Stimulated activated CD4-positive, alpha-beta T cell treated with anti-CD3 and anti-CD28 coated beads, Interleukin-2, amount 100 ng/mL, for 4 hours (primary cell): ENCODE measurements at places on chromosomes 7 and 10.

GRCh38 chr10:104862-105565 lies 30.2 kb upstream of the ZMYND11 start:
- no peak for DNase-seq

DNA sequence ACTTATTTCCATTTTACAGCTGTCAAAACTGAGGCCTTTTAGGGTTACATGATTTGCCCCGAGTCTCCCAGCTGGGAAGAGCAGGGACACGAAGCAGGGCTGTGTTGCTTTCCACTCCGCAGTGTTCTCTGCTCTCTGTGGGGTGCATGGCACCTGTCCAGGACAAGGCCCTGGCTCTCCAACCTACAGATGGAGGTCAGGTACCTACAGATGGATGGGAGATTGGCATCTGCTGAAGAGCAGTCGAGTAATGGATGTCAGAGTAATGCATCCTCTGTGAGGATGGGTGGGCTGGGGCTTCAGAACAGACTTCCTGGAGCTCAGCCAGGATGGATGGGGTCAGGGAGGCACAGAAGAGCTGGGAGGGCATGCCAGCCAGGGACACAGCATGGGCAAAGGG lies 85.0 kb downstream of the EMX2 start:
- no peak for DNase-seq

- no peak for DNase-seq
These were observed 21.7 kb upstream of the MACC1 start for GRCh38 chr7:20238754-20239324.

- DNase-seq, result no peak
These were observed 2.3 kb downstream of the FBXO24 start for GRCh38 chr7:100588438-100588837.

DNA sequence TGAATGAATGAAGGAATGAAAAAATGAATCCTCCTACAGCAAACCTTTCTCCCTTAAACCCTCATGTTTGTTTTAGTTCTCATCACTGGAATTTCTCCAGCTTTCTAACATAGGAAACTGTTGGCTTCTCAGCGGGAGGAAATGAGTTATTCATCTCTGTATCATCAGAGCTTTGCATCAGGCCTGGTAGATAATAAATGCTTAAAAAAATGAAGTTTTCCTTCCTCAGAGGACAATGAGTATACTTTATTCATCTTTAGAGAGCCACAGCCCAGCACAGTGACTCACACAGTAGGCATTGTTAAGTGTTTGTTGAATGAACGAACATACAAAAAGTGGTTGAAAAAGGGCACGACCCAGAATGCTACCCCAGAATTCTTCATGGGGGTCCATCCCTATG lies 62.6 kb downstream of the COL13A1 start:
- DNase-seq, result no peak

DNA sequence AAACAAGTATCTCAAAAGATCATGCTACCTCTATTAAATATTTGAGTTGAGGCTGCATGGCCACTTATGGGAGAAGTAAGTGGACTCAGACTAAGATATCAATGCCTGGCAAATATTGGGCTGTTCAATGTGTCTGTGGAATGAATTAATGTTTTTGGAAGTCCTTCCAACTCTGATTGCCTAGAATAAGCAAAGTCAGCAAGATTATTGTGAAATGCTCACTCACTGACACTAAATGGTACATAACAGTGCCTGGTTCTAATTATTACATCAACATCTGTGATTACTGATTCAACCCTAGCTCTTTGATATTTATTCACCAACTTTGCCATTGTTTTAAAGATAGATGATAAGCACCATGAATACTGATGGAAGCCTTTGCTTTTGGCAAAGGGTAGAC lies 45.5 kb upstream of the HDAC9 start:
- DNase-seq, result no peak

DNA sequence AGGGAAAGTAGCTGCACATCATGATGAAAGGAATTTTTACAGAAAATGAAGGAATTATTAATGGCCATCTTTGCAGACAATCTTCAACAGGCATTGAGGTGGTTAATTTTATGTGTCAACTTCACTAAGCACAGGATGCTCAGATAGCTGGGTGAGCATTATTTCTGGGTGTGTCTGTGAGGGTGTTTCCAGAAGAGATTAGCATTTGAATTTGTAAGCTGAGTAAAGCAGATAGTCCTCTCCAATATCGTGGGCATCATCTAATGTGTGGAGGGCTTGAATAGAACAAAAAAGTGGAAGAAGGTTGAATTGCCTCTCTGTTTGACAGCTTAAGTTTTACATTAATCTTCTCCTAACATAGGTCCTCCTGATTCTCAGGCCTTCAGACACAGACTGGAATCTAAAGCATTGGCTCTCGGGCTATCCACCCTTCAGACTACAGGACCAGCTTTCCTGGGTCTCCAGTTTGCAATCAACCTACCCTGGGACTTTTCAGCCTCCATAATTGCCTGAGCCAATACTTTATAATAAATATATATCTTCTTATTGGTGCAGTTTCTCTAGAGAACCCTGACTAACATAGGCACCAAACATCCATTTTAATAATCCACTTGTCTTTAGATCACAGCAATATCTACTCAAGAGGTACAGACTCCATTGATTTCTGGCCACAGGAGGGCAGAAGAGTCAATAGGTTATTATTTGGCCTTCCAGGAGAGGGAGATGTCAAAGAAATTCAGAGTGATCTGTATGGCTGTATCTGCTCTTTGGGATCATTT lies 10.5 kb upstream of the CRPPA start:
- peak; percentile 9 for DNase-seq

DNA sequence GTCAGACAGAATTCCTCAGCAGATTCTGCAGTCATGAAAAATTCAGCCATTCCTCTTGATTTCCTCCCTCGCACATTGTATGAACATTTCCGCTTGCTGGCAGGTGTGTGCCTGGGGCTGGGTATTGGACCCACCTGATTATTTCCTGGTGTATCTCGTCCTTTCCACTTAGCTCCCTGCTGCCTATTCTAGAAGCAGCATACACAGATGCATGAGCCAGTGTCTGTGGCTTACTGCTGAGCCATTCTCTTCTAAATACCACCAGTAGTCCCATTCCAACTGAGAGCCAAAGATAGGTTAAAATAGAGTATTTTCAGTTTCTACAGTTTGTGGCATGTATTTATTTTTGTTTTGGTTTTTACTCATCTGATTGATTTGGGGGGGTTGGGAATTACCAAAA lies 270.1 kb upstream of the AKR1E2 start:
- DNase-seq, result no peak

DNA sequence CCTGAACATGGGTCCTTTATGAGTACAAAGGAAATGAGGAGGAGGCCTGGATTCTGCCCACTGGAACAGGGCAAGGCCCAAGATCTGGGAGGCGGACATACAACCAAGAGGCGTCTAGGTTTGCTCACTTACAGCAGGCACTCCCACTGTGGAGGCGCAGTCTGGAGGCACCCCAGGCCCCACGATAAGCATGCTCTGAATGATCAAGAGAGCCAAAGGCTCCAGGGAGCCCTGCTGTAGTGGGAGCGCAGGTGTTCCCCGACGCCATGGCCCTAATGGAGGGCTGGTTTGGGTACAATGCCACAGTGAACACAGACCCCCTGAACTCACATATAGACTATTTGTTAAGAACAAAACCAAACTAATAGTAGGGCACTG lies 88.1 kb downstream of the FAM53B start:
- no peak for DNase-seq

- no peak for DNase-seq
These were observed 57.0 kb downstream of the SHTN1 start for GRCh38 chr10:116947841-116948529.

DNA sequence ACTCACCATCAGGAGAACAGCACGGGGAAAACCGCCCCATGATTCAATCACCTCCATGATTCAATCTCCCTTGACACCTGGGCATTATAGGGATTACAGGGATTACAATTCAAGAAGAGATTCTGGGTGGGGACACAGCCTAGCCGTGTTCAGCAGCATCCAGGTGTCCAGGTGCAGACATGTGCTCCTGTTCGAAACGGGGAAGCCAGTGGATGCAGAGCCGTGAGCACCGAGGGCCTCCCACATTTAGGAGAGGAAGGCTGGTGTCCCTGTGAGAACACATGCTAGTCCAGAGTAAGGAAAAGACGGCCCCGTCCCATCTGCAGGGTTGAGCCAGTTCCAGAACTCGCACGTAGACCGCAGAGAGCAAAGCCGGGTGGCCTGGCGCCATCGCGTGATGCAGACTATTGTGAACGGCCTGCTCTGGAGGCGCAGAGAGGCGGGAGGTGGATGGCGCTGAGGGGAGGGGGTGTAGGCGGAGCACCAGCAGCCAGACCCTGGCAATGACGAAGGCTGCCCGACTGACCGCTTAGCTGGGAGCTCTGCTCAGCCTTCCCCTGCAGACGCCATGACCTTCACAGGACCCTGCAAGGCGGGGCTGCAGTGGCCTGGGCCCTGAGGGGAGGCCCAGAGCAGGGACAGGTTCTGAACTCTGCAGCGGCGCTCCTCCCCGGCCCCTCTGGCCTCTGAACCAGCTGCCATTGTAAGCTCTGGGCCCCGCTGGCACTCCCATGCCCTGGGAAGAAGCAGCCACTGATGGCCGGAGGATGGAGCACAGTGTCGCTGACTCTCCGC lies 141.6 kb upstream of the TCERG1L start:
- DNase-seq, result no peak

DNA sequence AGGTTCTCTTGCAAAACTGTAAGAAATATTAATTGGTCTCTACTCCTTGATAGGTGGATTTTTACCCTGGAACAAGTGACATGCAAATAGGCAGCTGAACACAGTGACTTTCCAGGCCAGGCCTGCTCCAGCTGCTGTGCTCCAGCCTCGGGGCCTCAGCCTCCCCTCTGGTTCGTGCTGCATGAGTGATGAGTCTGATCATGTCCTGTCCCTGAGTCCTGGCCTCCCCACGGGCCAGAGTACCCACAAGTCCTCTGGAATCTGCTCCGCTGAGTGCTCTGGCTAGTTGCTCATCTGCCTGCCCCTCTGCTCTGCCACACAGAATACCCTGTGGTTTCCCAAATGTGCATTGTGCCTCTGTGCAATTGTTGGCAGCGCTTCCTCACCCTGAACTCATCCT lies 80.1 kb upstream of the PDZD8 start:
- no peak for DNase-seq

DNA sequence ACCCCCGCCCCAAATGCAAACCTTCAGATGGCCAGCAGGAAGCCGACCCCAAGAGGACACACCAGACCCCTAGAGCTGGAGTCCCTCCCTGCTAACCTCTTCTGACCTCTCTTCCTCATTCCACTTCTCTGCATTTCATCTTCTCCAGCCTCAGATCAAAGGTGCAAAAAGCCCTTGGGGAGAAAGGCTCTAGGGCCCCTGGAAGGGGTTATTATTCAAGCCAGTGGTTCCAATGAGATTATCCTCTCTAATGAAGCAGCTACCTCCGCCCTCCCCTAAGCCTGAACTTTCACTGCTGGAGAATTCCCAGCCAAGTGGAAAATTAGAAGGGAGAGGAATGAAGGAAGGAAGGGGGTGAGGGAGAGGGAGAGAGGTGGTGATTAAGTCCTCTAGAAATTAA lies 343.9 kb downstream of the PLXNA4 start:
- no peak for DNase-seq

- DNase-seq, result no peak
These were observed 60.9 kb downstream of the CALML3 start for GRCh38 chr10:5585517-5586206.

- DNase-seq, result no peak
These were observed 20.6 kb upstream of the PDCD4 start for GRCh38 chr10:110851020-110851612.

- DNase-seq, result no peak
These were observed 2.3 kb downstream of the CCDC136 start for GRCh38 chr7:128794020-128794419.

- DNase-seq, result no peak
These were observed 27.3 kb downstream of the DENND11 start for GRCh38 chr7:141674702-141675101.

GRCh38 chr10:102673819-102674511 lies 29.7 kb downstream of the TRIM8 start:
- DNase-seq, result peak; percentile 54

DNA sequence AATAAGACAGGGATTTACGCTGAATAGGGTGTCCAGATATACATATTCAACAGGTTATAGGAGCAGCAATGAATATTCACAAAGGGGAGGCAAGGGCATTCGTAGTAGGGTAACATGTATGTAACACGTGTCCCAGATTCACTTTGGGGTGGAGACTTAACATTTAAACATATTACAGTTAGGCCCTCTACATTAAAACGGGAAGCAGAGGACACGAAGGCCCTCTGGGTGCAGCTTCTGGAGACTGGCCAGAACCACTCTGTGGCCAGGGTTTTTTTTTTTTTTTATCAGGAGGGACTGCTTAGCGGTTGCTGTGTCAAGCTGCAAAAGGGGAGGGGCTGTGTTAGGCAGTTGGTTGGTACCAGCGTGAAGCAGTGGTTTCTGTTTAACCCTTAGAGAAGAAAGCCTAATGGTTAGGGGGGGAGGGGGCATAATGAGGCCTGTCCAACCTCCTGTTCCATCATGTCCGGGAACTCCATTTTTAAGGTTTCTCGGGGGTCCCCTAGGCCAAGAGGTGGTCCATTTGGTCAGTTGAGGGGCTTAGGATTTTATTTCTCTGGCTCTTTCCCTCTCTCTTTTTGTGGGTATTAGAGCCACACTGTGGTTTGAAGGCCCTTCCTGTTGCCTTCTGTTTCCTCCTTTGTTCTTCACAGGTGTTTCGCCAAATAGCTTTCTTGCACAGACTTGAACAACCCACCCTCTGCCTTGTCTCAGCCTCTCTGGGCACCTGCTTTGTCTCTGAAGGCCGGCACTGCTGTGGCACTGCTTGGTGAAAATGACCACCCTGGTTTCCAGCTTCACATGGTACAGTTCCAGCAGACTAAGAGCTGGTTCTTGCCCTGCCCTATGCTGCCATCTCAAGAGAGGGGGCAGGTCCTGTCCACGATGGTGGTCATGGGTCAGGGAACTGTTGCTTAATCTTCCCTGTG lies 26.4 kb downstream of the PRF1 start:
- no peak for DNase-seq

- DNase-seq, result no peak
These were observed 7.7 kb upstream of the OPN1SW start for GRCh38 chr7:128783143-128783861.

- DNase-seq, result no peak
These were observed 60.6 kb upstream of the MSMB start for GRCh38 chr10:46106410-46107255.

GRCh38 chr7:39407137-39407536 lies 159.1 kb upstream of the YAE1 start:
- DNase-seq, result no peak

DNA sequence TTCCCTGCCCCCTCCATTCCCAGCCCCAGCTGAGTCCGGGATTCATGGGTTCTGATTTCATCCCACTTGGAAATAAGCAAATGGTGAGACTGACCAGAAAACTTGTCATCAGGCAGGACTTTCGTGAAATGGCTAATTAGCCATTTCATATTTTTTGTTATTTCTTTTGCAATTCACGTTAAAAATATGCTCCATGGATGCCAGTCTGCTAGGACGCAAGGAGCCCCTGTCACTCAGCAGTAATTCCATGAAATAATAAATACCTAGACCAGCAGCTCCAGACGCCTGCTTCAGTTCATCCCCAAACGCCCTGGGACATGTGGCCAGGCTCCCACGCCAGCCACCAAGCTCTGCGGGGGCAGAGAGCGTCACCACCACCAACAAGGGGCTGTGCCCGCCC lies 111.0 kb downstream of the TRIL start:
- no peak for DNase-seq
